ENCODE measurements at places on chromosomes 3 and 15.
A peak's percentile ranks its signal among the peaks of the same experiment; 100 is the strongest.

DNA sequence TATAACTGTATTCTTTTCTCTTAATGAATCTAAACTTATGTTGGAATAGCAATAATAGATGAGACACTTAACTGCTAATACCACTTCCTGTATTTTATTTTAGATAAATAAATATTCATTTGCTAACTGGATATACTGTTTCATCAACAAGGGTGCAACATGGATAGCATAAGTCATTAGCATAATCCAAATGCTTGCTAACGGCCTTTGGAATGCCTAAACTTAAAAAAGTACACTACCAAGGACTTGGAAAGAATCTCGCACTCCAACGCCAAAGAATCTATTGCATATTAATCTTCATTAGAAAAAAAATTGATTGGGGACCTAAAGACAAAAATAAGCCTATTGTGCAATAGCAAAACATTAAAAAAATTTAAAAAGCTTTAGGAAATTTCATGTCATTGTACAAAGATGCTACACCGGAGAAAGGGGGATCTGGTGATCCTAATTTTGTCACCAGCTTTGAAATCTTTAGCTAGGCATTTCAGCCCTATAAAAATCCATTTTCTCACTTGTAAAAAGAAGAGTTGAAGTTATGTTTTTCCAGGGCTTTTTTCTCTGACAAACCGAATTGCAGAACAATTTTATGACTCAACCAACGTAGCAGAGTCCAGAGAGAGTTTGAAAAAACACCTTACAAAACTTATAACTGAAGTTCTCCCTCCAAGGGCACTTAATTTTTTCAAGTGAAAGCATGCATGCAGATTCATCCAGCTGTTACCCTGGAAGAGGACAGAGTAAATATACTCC is 4.1 kb downstream of the VGLL3 start:
- no peak for DNase-seq

GRCh38 chr15:80461356-80462095 is 57.3 kb downstream of the ARNT2 start:
- DNase-seq, result no peak

- no peak for DNase-seq
Measured at GRCh38 chr15:26711445-26711844, 61.4 kb downstream of the GABRB3 start.

GRCh38 chr15:35023804-35024203 is 35.7 kb upstream of the ZNF770 start:
- DNase-seq, result no peak

- DNase-seq, result peak; percentile 63
Measured at GRCh38 chr3:62201438-62202035, 171.8 kb downstream of the FEZF2 start.

- DNase-seq, result no peak
Measured at GRCh38 chr3:54426381-54426780, 304.0 kb downstream of the CACNA2D3 start.

GRCh38 chr3:138332472-138333073 is 2.9 kb upstream of the NME9 start:
- DNase-seq, result peak; percentile 56

DNA sequence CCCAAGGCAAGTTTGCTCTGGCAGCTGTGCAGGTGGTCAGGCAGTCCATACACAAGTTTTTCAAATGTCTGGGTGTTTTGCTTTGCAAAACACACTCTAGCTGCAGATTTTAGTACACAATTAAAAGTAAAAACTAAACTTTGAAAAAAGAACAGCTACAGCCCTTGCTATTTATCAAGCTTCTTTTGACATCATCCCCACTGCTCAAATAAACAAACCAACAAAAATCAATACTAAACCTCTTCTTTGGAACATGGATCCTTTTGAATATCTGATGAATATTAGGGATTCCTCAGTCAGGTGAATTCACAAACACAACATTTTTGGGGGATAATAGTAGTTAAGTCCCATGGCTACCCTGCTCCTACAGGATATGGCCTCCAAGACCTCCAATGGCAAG is 249.2 kb downstream of the SUCLG2 start:
- no peak for DNase-seq

- DNase-seq, result no peak
Measured at GRCh38 chr3:68057637-68058320, 403.4 kb upstream of the SUCLG2 start.

DNA sequence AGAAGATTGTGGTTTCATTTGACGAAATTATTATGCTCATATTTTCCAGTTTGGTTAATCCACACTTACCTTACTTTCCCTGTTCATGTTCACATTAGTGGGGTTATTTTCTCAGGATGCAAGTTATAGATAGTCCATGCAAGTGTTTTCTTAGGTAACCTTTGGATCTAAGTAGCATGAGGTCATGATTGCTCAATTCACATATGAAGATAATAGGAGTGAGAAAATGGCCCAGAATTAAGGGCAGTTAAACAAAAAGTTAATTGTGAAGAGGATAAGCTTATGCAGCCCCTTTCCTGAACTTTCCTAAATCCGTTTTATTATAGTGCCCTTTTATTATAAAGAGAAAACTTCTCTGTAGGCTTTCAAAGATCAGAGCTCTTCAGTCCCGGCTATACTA is 83.4 kb downstream of the CD200R1L start:
- no peak for DNase-seq

DNA sequence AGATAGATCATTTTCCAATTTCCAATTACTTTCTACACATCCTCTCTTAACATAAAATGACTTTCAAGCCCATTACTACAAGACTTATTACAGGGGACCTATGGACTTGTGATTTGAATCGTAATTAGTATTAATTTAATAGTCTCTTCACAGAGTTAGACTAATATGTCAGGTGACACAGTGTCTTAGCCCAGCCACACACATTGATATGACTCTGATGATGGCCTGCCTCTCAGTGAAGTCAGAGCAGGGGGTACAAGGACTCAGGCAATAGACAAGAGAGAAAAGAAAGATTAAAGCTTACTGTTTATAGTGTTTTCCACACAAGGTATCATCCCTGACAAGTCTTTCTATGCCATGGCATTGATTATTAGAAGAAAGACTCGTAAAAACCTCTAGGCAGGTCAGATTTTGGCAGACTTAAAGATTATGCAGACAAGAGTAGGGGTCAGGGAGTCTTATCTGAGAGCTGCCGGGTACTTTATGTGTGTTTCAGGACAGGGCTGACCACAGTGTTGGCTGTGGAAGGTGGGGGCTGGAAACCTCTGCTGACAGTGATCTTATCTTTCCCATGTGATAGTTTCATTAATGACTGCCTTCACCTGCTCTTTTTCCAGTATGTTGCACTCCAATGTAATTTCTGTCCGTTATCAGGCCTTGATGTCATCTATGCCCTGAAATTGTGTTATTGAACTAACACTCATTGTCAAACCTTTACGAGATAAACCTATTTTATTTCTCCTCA is 50.1 kb downstream of the B3GALNT1 start:
- DNase-seq, result no peak

DNA sequence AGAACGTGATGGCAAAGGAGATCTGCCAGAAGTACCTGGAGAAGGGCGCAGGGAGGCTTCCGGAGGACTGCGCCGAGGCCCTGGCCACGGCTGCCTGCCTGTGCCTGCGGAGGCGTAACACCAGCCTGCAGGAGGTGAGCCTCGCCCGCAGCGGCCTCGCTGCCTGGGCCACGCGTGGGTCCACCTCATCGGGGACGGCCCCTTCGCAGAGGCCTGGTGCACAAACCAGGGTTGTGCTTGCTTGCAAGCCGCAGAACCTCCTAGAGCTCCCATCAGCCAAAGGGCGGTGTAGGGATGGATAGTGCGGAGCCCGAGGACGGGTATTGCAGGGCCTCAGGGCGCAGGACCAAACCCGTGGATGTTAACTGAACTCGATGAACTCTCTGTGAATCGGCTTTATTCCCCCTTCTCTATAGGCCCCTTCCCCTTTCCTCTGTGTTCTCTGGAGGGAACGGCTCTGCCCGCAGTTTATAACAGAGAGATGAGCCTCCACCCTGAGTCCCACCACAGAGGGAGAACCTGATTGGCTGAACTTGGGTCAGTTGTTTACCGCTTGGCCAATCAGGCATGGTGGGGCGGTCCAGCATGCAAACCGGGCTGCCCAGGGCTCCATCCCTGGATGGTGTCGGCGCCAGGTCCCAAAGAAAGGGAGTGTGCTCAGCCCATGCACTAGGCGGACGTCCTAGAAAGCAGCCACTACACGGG is 13.6 kb upstream of the TATDN2 start:
- DNase-seq, result no peak

- DNase-seq, result no peak
Measured at GRCh38 chr15:67082007-67082536, 16.7 kb downstream of the SMAD3 start.

Data from dermis blood vessel endothelial cell (primary cell).